Lung (tissue), 17 donors: ENCODE measurements at places on chromosomes 11 and 22.

GRCh38 chr11:31779374-31779791 lies 31.7 kb downstream of the PAX6 start:
- no peak for DNase-seq

DNA sequence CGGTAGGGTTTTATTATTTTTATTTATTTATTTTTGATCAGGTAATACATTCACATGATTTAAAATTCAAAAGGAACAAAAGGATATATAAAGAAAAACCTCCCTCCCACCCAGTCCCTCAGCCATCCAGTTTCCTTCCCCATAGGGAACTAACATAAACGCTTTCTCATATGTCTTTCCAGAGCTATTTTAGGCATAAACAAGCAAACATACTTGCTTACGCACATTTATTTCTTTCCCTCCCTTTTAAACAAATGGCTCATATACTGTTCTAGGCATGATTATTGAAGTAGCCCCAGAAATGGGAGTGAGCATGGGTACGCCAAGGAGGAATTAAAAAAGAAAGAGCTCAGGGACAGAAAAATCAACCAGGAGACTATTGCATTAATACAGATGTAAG lies 63.7 kb downstream of the LIF start:
- peak; percentile 76 for DNase-seq

DNA sequence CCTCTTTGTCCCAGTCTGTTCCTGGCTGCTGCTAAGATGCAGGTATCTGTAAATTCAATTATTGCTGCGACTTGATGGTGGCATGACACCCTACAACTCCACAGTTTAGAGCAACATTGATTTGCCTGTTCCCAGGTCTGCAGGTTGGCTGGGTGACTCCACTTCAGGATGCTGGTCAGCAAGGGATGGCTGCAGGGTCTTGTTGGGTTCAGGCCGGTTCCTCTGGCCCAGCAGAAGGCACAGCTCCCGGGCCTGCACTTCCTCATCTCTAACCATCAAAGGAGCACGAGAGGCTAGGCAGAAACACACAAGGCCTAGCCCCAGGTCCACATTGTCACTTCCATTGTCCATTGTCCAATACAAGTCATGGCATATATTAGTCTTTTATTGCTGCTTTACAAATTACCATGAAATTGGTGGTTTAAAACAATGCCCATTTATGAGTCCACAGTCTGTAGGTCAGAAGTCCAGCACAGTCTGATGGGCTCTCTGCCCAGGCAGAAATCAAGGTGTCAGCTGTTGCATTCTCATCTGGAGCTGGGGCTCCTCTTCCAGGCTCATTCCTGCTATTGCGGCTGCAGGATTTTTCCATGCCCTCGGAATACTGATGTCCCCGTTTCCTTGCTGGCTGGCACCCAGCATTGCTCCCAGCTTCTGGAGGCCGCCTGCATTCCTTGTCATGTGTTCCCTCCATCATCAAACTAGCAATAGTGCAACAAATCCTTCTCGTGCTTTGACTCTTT lies 96.6 kb upstream of the LMO1 start:
- DNase-seq = no peak

DNA sequence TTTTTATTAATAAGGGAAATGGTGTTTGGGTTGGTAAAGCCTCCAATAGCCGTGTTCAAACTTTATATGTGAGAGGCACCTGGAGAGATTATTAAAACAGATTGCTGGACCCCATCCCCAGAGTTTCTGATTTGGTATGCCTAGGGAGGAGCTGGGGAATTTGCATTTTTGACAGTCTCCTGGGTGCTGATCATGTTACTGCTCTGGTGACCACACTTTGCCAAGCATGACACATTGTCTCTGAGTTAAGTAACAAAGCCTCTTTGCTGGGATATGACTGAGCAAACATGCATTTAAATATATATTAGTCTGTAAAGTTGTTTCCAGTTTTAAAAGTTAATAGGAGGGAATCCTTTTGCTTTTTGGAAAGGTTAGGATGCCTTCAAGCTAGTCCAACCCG lies 140.4 kb downstream of the NAV2 start:
- DNase-seq = no peak

GRCh38 chr11:45145379-45146071 lies 914 bp upstream of the PRDM11 start:
- no peak for DNase-seq

DNA sequence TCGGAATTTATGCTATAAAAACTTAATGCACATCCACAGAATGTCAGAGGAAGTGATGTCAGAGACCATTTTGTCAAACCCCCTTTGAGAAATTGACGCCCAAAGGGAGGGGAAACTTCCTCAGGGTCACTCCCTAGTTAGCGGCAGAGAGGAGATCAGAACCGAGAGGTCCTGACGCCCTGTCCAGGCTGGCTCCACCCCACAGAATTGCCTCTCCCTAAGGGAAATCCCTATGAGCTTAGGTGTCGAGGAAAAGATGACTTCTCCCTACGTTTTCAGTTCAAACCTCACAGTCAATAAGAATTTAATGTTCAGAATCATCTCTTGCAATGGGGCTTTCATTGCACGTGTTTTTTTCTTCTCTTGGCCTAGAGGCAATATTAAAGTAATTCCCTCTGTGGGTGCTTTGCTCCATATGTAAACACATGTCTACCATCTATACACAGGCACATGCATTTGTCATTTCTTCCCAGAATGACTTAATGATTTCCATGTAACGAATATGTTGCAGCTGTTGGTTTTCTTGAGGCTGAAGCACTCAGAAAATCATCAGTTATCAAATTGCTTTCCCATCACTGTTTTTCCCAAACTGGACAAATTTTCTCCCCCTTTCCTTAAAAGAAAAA lies 148.7 kb upstream of the TIMP3 start:
- DNase-seq = peak; percentile 94

GRCh38 chr11:86167499-86168164 lies 76.9 kb upstream of the EED start:
- DNase-seq = peak; percentile 63

DNA sequence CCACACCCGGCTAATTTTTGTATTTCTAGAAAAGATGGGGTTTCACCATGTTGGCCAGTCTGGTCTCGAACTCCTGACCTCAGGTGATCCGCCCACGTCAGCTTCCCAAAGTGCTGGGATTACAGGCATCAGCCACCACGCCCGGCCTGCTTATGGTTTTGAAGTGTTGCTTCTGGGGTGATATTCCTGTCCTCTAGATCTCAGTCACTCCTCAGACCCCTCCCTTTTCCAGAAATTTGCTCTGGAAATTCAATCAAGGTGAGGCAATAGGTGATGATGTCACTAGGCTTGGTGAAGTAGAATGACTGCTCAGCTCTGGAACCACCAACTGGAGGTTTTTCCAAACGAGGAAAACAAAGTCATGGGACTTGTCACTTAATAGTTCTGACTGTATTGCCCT lies 36.6 kb upstream of the CREB3L1 start:
- no peak for DNase-seq

DNA sequence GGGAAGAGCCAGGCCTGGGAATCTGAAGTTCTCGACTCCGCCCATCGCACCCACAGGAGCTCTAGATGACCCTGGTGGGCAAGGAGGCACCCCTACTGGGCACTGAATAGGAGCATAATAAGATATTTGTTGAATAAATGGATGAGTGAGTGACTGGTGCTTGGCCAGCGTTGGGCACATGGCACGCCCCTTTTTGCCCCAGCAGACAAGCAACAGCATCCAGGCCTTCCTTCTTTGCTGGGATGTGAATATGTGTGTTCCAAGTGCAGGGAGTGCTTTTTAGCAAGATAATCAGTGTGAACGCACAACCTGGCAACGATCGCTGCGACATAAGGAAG lies 443 bp upstream of the CELF1 start:
- no peak for DNase-seq

- no peak for DNase-seq
Measured at GRCh38 chr11:133506551-133507094, 25.7 kb downstream of the OPCML start.

DNA sequence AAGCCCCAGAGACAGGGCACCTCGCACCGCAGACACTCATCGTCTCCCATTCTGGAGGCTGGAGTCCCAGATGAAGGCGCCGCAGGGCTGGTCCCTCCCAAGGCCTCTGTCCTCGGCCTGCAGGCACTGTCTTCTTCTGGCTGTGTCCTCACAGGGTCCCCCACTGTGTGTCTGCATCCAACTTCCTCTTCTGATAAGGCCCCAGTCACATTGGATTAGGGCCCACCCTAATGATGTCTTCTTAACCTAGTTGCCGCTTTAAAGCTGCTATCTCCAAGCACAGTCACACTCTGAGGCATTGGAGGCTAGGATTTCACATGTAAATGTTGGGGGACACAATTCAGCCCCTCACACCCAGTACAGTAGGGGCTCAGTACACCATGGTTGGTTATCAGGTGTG lies 48.9 kb downstream of the DHCR7 start:
- no peak for DNase-seq

DNA sequence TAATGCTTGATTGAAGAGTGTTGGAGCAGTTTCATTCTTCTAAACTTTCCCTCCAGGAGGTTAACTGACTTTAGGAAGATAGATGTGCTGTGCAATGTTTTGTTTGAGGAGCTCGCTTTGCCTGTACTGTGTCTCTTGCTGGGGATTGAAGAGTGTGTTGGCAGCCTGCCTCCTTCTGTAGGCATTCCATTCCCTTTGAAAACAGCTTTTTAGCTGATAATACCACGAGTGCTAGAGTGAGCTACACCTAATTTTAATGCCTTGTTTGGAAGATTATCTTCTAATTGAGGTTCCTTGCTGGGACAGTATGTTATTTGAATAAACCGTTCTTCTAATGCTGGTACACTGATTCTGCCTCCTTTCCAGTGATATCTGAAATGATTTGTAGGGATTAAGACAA lies 7.2 kb downstream of the DDX10 start:
- DNase-seq = peak; percentile 80

DNA sequence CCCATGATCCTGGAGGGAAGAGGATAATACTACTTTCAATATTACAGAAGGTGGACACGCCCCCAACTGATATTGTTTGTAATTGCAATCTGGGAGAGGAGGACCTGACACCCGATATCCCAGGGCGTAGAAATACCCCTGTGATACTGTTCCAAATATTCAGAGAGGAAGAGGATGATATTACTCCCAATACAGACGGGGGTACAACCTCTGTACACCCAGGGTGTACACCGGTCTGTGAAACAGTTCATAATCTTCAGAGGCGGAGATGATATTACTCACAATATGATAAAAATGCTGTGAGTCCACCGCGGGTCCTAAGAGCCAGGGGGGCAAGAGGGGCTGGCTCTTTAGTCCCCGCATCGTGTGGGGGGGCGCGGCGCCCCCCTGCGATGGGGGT lies 57.2 kb upstream of the ALDH3B2 start:
- no peak for DNase-seq

DNA sequence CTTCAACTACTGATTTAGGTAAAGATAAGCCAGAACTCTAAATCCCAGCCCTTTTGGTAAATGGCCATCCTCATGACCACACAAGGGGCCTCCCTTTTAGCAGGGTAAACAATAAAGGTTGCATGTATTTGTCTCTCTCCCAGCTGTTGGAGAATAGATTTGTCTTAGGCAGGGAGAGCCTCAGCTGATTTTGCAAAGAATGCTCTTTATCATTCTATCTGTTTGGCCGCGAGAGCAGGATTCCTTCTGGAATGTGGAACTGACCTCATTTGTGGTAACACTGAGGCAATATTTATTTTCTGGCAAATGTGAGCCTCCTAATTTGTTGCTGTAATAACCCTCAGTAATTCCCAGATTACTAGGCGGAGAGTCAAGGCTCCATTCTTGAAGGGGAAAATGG lies 15.3 kb downstream of the PTS start:
- DNase-seq = no peak

DNA sequence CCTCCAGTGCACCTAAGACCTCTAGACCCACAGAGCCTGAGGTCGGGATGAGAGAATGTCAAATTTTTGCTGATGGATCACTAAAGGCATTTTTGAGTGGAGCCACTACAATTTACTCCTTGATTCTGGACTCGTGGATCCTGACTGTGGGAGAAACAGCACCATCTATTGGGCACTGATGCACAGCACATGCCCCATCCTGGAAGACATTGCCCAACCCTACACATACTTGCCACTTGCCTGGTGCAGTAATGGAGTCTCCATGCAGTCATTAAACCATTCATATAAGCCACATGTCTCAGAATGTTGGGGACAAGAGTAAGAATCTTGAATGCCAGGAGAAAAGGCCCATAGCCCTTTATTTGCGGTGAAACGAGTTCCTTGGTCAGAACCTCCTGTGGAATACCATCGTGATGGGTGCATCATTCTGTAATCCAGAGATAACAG lies 103.9 kb downstream of the GGTLC2 start:
- DNase-seq = peak; percentile 44

DNA sequence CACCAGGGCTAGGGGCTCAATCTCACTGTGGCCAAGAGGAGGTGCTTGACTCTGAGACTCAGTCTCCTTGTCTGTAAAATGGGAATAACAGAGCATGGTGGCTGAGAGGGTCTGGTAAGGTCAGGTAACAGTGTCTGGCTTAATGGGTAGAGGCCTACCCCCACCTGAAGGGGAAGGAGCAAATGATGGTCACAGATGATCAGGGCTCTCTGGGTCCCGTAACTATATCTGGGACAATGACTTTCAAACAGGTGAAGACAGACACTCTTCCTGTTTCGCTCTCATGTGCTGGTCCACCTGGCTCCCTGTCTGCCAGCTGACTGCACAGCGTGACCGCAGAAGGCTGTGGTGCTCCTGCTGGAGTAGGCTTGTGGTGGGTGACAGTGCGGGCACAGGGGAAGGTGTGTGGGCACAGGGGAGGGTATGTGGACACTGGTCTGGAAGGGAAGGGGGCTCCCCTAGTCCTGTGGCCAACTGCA lies 4.0 kb downstream of the A4GALT start:
- no peak for DNase-seq

DNA sequence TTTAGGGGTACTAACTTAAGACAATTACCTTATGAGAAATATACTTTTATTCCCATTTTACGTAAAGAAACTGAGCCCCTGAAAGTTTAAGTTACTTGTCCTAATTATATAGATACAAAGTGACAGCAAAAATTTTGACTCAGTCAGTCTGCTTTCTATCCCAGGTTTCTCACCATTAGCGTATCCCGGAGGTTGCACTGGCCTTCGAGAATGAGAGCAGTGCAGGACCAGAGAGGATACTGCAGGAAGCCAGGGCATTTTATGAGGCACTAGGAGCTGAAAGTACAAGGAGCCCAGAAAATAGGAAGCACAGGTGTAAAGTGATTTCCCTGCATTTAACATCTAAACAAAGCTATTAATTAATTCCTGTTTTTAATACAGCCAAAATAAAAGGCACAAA lies 55.4 kb downstream of the GRIA4 start:
- no peak for DNase-seq

- peak; percentile 19 for DNase-seq
Measured at GRCh38 chr11:61587951-61588727, 7.3 kb upstream of the SYT7 start.
